Stimulated activated CD8-positive, alpha-beta memory T cell treated with anti-CD3 and anti-CD28 coated beads, Interleukin-7, amount 100 ng/mL, for 24 hours (primary cell): ENCODE measurements at places on chromosomes 16 and 17.

DNA sequence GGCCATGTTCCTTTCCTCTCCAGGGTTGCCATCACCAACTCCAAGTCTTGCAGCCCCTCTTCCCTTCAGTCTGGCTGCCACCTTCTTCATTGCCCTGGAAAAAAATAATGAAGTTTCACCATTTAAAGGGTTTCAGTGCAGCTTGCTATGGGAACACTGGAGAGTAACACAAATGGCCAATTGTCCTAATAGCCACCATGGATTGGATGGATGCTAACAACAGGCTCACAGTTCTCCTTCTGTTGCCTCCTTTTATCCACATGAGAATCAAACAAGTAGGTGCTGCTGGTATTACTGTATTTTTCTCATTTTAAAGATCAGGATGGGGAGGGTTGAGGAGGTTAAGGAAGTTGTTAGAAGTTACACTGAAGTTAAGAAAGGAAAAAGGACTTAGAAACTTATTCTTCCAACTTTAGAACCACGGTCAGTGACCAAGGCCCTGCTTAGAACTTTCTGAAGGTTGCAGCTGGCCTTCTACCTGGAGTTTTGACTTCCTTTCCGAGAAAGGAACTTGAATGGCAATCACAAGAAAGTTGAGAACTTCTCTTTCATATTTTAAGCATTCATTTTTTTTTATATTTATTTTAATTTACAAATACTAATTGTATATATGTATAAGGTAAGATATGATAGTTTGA is 198.0 kb upstream of the MAF start:
- DNase-seq: no peak

GRCh38 chr17:55624772-55625433 is 97.8 kb downstream of the TMEM100 start:
- no peak for DNase-seq

GRCh38 chr16:15966420-15966819 is 17.0 kb downstream of the ABCC1 start:
- no peak for DNase-seq

DNA sequence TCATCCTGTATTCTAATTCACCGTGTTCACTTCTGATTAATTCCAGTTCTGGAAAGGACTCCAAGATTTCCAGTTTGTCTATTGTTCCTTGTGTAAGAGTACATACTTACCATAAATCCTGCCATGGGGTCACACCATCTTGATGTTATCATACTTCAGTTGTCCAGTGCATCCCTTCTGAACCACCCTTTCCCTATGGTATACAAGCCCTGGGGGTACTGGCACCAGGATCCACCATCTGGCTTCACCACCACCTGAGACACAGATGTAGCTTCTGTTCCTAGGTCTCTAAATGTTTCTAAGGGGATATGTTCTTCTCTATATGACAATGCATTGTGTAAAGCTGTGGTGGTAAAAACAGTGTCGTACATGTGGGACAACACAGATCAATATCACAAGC is 21.2 kb downstream of the SGF29 start:
- DNase-seq: no peak

DNA sequence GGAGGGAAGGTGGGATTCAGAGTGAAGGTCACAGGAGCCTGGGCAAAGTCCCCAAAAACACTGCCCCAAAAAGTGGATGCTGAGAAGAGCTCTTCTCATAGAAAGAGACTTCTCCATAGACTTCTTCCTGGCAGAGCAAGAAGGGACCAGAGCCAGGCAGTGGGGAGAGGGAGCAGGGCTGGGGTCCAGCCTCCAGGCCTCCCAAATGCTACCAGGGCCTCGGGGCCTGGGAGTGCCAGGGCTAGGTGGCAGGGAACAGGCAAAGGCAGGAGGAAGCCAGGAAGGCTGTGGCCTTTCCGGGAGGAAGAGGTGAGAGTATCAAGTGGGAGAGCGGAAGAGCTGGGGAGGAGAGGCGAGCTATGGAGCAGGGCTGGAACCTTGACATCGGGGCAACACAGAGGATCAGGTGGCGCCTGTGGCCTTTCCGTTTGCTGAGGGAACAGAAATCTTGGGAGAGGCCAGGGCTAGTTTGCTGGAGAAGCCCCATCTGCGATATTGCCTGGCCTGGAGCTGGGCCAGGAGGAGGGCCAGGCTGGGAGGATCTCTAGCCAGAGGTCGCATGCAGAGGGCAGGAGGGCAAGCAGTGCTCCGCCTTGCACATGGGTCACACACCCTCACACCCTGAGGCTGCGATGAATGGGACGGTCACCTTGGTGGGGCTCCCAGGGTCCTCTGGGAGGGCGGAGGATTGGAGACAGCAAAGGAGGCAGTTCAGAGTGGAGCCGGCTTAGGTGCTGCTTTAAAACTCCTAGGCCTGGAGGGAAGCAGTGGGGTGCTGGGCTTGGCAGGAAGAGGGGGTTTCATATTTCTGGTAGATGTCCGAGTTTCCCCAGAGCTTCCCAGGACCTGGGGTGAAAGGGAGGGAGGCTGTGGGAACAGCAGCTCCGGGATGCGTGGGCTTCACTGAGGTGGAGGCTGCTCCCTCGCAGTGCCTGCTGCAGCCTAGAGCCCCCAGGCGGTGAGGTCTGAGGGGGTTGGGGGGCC is 3.4 kb downstream of the SLC16A5 start:
- no peak for DNase-seq

GRCh38 chr16:48244863-48245195 is 729 bp downstream of the LONP2 start:
- DNase-seq: no peak

DNA sequence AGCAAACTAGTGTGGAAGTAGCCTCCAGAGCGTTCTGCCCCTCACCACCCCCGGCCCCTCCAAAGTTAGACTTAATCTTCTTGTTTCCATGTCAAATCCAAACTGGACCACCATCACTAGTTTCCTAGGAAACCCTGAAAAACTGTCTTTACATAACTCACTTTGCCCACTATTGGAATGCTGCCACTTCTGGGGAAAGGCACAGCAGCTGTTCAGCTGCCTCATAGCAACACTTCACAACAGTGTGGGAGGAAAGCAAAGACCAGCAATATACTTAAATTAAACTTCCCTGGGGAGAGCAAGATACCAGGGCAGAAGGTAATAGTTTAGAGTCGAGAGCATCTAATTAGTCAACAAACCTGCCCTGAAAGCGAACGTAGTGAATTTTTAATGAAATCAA is 452.2 kb downstream of the KCNJ2 start:
- DNase-seq: no peak

DNA sequence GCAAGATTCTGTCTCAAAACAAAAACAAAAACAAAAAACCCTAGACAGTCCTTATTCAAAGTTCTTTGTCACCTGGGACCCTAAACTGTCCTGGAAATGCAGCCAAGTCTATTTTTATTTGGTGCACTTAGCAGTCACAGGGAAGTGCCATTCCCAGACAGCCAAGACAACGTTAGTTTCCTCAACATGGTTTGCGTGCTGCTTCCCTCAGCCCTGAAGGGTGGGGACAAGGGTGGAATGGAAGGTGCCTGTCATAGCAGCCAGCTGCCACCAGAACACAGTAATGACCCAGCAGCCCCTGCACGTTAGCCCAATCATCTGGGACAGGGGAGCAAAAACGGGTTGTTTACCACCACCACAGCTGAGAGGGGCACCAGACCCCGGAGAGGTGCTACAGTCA is 16.9 kb downstream of the CREBBP start:
- no peak for DNase-seq

- DNase-seq: no peak
These were observed 26.3 kb downstream of the ARHGAP23 start for GRCh38 chr17:38454532-38454931.

- DNase-seq: no peak
These were observed 96.3 kb downstream of the TMEM114 start for GRCh38 chr16:8493972-8494371.

- DNase-seq: no peak
These were observed 7.7 kb downstream of the NDUFAF8 start for GRCh38 chr17:81246679-81247338.
